Neuronal stem cell (in vitro differentiated cells): ENCODE measurements at places on chromosomes 2 and 18.

GRCh38 chr2:113818382-113818951 lies 62.0 kb upstream of the SLC35F5 start:
- DNase-seq, result peak; percentile 24
- peaks cover 3% of the 10 kb centered on the region for H3K4me1 ChIP-seq
- no peaks in the 10 kb centered on the region for H3K27me3 ChIP-seq
- H3K36me3 ChIP-seq, result no peaks in the 10 kb centered on the region

DNA sequence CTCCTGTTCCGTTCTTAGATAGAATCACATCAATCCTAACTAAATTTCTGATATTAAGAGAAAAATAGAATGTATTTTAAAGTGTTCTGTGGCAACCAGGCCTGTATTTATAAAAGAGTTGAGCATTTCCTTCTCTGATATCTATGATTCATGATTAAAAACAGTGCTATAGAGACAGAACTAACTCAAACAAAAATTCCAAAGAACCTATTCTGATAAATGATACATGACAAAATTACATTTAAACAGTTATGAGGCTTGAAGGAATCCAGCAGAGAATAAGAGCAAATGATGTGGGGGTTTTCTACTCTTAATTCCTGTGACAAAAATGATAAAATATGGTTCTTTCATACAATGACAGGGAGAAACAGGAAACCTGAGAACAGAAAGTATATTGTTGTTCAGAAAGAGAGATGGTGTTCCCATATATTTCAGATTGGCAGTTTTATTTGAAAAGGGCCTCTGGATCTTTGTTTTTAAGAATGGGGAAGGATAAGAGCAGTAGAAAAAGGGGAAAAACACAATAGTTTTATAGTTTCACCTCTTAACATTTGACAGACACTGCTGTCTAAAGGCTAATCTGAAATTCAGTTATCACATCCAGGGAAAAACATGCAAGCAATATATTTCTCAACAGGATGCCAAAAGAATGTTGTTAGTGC lies 944.3 kb downstream of the LRP1B start:
- no peak overlapping the region for H3K27ac ChIP-seq
- DNase-seq, result no peak
- H3K4me1 ChIP-seq, result no peaks in the 10 kb centered on the region
- no peaks in the 10 kb centered on the region for H3K36me3 ChIP-seq
- H3K4me3 ChIP-seq, result no peak overlapping the region

DNA sequence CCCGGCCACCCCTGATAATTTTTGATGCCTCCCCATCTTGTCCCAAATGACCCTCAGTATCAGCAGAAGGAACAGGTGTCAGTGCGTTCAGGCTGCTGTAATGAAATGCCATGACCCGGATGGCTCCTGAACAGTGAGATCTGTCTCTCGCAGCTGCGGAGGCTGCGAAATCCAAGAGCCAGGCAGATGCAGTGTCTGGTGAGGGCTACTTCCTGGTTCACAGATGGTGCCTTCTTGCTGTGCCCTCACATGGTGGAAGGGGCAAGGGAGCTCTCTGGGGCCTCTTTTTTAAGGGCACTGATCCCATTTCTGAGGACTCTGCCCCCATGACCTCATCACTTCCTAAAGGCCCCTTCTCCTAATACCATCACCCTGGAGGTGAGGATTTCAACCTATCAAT lies 152.2 kb downstream of the TWIST2 start:
- no peak overlapping the region for H3K4me3 ChIP-seq
- H3K27me3 ChIP-seq, result no peaks in the 10 kb centered on the region
- H3K27ac ChIP-seq, result no peak overlapping the region
- no peak for DNase-seq

- H3K4me1 ChIP-seq, result peaks cover 66% of the 10 kb centered on the region
- no peak overlapping the region for H3K4me3 ChIP-seq
- DNase-seq, result no peak
- peak overlapping the region; percentile 75 for H3K27ac ChIP-seq
- H3K36me3 ChIP-seq, result peaks cover 25% of the 10 kb centered on the region
- H3K27me3 ChIP-seq, result no peaks in the 10 kb centered on the region
Measured at GRCh38 chr2:120898496-120898895, 162.8 kb downstream of the GLI2 start.

- peaks cover 3% of the 10 kb centered on the region for H3K4me1 ChIP-seq
- no peak overlapping the region for H3K4me3 ChIP-seq
- no peaks in the 10 kb centered on the region for H3K36me3 ChIP-seq
- no peak for DNase-seq
Measured at GRCh38 chr2:201909348-201909747, 103.0 kb downstream of the CDK15 start.

DNA sequence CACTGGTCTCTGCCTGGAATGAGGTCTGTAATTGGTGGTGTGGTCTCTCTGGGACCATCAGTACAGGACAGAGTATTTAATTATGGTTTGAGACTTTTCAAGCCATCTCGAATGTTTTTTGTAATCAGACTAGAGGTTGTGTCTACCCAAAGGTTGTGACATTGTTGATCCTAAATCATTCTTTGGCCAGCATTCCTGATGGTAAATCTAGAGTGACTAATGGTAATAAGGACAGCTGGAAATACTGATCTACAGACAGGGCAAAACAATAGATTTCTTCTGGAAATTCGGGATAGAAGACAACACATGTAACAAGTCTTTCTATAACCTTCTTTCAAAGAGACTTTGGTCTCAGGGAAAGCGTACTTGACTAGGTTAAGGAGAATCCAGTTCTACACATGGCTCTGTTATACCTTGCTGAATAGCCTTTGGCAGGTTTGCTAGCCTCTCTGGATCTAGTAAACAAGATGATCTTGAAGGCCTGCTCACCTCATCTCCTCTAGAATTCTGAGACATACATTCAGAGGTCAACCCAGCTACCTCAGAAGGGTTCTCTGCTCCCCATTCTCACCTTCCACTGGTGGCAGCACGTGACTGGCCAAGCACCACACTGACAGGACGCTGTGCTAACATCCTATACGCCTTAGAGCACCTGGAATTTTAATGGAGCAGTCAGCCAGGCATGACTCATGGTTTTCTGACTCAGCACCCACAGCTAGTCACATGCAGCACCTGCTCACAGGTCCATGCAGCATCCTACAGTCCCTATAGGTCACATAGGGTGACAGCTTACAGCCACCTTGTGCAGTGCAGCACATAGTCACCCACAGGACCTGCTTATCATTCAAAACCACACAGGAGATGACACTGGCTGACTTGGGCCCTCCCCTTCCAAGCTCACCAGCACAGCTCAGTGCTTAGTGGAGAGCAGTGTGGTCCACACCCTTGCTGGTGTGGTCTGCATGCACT lies 12.2 kb downstream of the PLB1 start:
- H3K4me1 ChIP-seq, result no peaks in the 10 kb centered on the region
- H3K27me3 ChIP-seq, result peaks cover 2% of the 10 kb centered on the region
- no peak for DNase-seq
- H3K36me3 ChIP-seq, result no peaks in the 10 kb centered on the region

GRCh38 chr2:190177249-190178040 lies 114.9 kb upstream of the MSTN start:
- H3K36me3 ChIP-seq, result no peaks in the 10 kb centered on the region
- peaks cover 11% of the 10 kb centered on the region for H3K4me1 ChIP-seq
- H3K4me3 ChIP-seq, result no peak overlapping the region
- H3K27ac ChIP-seq, result no peak overlapping the region
- no peaks in the 10 kb centered on the region for H3K27me3 ChIP-seq

- no peak overlapping the region for H3K4me3 ChIP-seq
- no peaks in the 10 kb centered on the region for H3K27me3 ChIP-seq
- H3K36me3 ChIP-seq, result peaks cover 2% of the 10 kb centered on the region
- peak; percentile 64 for DNase-seq
Measured at GRCh38 chr2:216519154-216519762, 20.6 kb downstream of the RPL37A start.

DNA sequence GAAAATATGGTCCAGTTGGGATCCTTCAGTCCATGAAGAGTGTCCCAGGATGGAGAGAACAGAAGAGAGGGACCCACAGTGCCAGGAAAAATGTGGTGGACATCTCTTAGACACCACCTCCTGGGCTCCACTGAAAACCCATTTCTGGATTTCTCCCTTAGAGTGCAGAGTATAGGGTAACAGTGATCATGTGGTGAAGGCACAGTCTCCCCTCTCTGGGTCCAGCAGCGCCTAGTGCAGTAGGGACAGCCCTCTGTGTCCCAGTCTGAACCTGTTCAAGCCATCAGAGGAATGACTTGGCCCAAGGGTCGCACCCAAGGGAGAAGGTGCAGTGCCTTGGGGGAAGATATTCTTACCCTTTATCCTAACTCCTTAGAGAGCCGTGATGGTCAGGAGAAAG lies 30.1 kb downstream of the TET3 start:
- no peak for DNase-seq
- H3K36me3 ChIP-seq, result no peaks in the 10 kb centered on the region
- no peak overlapping the region for H3K4me3 ChIP-seq
- H3K27me3 ChIP-seq, result no peaks in the 10 kb centered on the region

- no peaks in the 10 kb centered on the region for H3K4me1 ChIP-seq
- H3K27me3 ChIP-seq, result no peaks in the 10 kb centered on the region
- H3K27ac ChIP-seq, result no peak overlapping the region
- H3K4me3 ChIP-seq, result no peak overlapping the region
Measured at GRCh38 chr18:50373561-50374219, 1.2 kb upstream of the SKA1 start.

DNA sequence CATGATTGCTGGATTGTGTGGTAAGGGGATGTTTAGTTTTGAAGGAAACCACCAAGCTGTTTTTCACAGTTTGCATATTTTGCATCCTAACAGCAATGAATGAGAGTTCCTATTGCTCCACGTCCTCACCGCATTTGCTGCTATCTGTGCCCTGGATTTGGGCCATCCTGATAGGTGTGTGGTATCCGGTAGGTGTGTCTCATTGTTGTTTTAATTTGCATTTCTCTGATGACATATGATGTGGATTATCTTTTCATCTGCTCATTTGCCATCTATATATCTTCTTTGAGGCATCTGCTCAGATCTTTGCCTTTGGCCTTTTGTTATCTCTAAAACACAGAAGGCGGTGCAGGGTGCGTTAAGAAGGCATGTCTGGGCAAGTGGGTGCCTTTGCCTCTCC lies 73.3 kb downstream of the LONRF2 start:
- no peaks in the 10 kb centered on the region for H3K36me3 ChIP-seq
- peaks cover 5% of the 10 kb centered on the region for H3K27me3 ChIP-seq
- H3K4me3 ChIP-seq, result no peak overlapping the region
- no peak overlapping the region for H3K27ac ChIP-seq
- no peaks in the 10 kb centered on the region for H3K4me1 ChIP-seq

- no peak overlapping the region for H3K4me3 ChIP-seq
- H3K36me3 ChIP-seq, result peaks cover 37% of the 10 kb centered on the region
- H3K4me1 ChIP-seq, result peaks cover 3% of the 10 kb centered on the region
- no peak for DNase-seq
- no peak overlapping the region for H3K27ac ChIP-seq
Measured at GRCh38 chr18:36516258-36516657, 218.7 kb downstream of the FHOD3 start.

DNA sequence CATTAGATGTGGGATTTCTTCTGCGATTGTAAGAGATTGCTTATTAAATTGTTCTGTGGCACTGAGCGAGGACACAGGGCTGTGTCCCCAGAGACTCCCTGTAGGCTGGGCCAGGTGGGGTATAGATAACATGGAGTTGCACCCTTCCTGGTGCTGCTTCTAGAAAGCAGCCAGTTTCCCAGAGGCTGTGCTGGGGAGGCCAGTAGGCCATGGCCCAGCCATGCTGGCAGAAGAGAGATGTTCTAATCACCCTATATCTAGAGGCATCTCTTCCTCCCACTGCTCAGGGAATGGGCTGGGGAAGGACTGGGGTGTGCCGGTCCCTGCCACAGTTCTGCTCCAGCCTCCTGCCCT lies 66.9 kb downstream of the HS1BP3 start:
- no peak overlapping the region for H3K4me3 ChIP-seq
- no peaks in the 10 kb centered on the region for H3K27me3 ChIP-seq
- no peak for DNase-seq
- H3K27ac ChIP-seq, result peak overlapping the region; percentile 59

- H3K36me3 ChIP-seq, result peaks cover 3% of the 10 kb centered on the region
- no peaks in the 10 kb centered on the region for H3K4me1 ChIP-seq
- H3K4me3 ChIP-seq, result no peak overlapping the region
- H3K27ac ChIP-seq, result no peak overlapping the region
- no peaks in the 10 kb centered on the region for H3K27me3 ChIP-seq
- DNase-seq, result peak; percentile 51
Measured at GRCh38 chr2:68185541-68186164, 28.0 kb downstream of the PNO1 start.

DNA sequence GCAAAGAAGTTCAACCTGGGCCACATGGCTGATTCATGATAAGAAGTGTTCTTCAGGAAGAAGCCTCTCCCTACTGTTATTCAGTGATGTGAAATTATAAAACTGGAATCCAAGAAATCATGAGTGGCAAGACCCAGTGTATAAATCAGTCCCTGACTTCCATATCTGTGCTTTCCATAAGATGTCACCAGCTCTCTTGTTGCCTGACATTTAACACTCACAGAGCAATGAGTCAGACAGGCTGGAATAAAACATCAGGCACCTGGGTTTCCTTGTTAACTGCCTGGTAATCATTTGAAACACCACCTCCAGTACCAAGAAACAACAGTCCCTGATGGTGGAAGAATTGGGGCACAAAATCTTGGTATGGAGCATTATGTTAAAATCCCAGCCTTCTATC lies 76.1 kb downstream of the SCG2 start:
- H3K4me1 ChIP-seq, result peaks cover 3% of the 10 kb centered on the region
- no peak for DNase-seq
- H3K36me3 ChIP-seq, result no peaks in the 10 kb centered on the region
- H3K27ac ChIP-seq, result no peak overlapping the region
- H3K4me3 ChIP-seq, result no peak overlapping the region
